ENCODE measurements at places on chromosomes 16 and 17.

GRCh38 chr17:1896243-1897104 lies 66.7 kb downstream of the RPA1 start:
- no peak for DNase-seq

DNA sequence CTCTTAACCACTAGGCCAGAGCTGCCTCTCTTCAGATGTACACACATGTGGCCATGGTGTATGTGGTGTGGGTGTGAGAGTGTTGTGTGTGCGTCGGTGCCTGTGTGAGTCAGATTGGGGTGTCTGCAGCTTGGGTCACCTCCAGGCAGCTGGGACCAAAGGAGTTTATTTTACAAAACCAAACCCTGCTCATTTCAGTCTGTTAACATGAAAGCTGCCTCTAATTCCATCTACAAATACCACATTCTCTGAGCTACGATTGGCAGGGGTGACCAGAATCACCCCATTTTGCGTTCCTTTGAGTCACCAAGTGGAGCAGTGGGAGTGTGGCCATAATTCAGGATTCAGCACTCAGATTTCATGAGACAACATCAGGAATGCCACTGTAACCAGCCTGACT lies 105.3 kb downstream of the IRX5 start:
- no peak for DNase-seq

- DNase-seq, result peak; percentile 86
Measured at GRCh38 chr16:66520406-66521170, 29.3 kb downstream of the TK2 start.

GRCh38 chr17:63932721-63933120 lies 590 bp upstream of the CD79B start:
- no peak for DNase-seq

GRCh38 chr16:11076259-11077018 lies 132.1 kb downstream of the CLEC16A start:
- DNase-seq, result no peak

DNA sequence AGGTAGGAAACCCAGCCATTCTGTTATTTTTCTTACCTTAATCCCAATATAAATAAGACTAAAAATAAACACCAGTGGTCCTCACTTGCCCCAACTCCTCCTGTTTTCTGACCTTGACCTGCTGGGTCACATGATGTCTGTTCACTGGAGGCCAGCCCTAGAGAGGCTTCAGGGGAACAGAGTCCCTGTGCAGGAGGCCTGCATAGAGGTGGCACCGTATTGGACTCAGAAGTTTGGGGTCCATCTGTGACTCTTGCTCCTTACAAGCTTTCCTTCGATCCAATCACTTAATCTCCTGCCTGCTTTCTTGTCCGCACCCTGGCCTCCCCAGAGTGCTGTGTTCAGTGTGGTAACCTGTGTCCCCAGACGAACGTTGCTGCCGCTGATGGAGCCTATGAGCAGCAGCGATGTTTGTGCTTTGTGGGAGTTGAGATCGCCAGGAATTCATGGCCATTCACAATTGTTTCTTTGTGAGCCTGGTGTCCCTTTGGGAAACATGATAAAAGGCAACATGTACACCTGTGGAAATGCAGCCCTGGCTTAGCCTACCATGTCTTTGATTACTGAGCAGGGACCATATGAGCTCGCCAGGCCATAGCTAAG lies 4.7 kb downstream of the IGSF6 start:
- DNase-seq, result no peak

DNA sequence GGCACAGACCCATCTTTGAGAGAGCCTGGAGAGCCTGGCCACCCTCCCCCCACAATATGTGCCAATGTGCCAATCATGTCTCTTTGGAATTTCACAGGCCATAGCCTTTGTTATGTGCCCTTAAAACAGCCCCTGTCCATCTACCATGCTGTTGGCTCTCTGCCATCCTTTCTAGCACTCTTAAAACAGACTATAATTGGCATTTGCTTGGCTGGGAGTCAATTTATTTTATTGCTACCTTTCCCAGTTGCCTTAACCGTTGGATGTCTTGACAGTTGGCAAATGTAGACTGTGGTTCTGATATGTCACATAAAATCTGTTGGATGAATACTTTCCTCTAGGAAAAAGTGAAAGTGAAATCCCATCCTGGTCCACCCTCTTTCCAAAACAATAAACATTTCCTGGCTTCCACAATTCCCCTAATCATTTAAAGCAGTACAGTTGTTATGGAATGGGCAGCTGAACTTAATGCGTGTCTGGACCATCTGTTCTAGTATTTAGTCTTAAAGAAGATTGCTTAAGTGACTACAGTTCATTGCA lies 394.0 kb downstream of the KCNJ2 start:
- no peak for DNase-seq

DNA sequence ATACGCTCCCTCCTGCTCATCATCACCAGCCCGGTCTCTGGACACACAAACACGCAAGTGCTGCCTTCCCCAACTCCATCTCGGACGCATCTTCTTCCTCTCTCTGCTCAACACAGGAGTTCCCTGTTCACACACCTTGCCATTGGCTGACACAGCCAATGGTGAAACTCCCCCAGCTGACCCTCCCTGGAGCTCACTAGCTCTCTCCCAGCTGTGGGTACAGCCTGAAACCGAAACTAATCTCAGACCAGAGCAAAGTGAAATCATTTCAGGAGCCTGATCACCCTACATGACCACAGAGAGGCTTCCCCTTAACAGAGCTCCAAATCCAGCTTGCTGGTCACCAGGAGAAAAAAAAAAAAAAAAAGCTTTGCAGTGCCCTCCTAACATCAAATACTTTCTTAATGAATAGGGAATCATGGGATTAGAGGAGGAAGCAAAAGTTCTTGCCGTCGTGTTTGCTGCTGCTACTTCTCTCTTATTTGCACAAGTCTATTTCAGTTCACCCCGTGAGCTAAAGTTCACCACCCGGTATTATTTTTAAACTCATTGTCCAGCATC lies 8.3 kb downstream of the CUEDC1 start:
- DNase-seq, result peak; percentile 77

DNA sequence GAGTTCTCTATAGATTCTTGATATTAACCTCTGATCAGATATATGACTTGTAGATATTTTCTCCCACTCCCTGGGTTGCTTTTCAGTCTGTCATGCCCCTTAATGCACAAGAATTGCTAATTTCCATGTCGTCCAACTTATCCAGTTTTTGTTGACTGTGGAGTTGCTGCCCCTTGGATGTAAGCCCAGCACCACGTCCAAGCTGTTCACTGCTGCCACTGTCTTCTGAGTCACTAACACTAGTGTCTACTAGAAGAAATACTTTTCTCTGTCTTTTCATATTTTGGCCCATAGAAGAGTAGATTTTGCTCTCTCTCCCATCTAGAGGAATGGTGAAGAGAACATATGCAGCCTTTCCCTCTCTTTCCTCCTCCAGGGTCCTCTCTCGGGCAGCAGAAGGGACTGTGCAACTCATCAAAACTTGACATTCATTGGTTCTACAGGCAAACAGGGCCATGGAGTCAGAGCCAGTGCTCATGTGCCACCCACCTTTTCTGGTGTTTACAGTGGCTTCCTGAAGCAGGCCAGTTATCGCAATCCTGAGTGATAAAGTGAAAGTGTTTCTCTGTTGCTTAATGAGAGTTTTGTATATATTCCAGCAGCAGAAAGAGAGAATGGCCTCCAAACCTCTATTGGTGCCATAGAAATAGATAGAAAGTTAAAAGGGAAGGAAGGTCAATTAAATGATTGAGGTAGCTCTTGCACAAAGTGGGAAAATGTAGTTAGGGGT lies 22.6 kb upstream of the PMP22 start:
- no peak for DNase-seq

DNA sequence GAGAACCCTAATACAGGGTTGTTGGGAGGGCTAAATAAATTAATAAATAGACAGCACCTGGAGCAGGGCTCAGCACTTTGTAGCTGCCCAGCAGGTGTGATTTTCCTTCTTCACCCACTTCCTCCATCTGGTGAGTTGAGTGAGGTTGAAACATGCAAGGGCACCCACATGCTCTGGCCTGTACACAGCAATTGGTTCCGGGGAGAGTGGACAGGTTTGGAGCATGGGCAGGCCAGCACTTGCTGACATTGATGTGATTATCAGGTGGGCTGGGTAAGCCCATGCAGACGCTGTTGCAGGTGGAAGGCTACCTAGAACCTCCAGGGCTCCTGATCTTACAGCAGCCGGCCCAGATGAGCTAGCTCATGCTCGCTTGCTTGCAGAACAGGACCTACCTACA lies 1.3 kb upstream of the MRTFB start:
- DNase-seq, result no peak

DNA sequence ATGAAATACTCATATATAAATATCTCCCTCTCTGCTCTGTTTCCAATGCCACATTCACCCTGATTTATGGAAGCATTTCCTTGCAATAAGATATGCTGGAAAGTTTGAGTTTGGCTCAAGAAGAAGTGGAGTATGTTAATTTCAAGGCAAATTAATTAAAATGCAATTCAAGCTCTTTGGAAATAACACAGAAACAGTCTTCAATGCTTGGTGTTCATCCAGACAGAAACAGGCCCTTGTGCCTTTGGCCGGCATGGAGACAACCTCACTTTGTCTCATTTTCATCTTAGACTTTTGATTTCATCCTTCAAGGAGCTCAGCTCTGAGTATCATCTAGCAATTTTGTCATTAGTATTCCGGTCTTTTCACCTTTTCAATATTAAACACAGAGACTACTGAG lies 210.0 kb downstream of the C16orf95 start:
- DNase-seq, result no peak

- no peak for DNase-seq
Measured at GRCh38 chr16:4892361-4893102, 44.4 kb downstream of the PPL start.

- DNase-seq, result no peak
Measured at GRCh38 chr17:3535253-3535995, 22.2 kb downstream of the TRPV3 start.

DNA sequence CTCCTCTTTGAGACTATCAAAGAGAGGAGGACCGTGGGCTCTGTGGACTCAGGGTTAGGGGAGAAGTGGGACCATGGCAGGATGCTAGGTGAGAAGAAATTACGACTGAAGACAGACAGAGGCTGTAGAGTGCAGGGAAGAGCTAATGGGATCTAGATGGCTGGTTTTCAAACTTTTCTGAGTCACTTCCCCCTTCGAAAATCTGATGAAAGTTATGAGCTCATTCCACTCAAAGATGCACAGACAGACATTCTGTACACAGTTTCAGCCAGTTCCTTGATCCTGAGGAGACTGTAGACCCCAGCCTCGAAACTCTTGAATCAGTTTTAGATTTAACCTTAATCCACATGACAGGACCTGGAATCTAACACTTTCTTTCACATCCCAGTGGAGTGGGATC lies 40.7 kb downstream of the RGS9 start:
- DNase-seq, result no peak

GRCh38 chr17:74055508-74056160 lies 147.8 kb upstream of the RPL38 start:
- no peak for DNase-seq

- no peak for DNase-seq
Measured at GRCh38 chr17:29591146-29591736, 1.7 kb upstream of the ANKRD13B start.

- no peak for DNase-seq
Measured at GRCh38 chr16:24686678-24687077, 42.8 kb upstream of the TNRC6A start.

- no peak for DNase-seq
Measured at GRCh38 chr17:73480740-73481139, 163.5 kb downstream of the SDK2 start.

DNA sequence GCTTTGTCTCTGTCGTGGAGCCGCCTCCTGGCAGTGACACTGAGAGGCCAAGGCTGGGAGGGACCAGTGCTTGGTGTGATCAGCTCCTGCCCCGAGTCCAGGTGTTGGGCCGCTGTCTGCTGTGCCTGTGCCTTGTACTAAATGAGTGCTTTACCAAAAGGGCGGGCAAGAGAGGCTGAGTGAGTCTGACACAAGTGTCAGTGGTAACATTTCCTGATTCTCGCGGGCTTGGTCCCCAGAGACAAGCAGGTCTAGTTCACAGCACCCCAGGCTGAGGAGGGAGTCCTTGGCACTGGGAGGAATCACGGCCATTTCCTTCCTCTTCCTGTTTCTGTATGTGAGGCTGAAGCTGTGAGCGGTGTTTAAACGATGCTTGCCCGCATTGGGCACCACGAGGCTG lies 30.2 kb downstream of the PLD6 start:
- no peak for DNase-seq

- DNase-seq, result no peak
Measured at GRCh38 chr16:29903590-29903989, 3.3 kb downstream of the ASPHD1 start.

DNA sequence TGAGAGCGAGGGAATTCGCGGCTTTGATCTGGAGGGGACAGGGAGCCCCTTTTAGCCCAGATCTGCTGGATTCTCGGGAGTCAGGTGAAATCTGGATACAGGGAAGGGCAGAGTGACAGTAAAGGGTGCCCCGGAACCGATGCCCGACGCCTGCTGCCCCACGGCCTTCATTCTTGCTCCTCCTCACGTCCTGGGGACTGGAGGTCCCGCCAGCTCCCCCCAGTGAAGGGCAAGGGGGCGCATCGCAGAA lies 596 bp downstream of the OR1F1 start:
- peak; percentile 50 for DNase-seq

DNA sequence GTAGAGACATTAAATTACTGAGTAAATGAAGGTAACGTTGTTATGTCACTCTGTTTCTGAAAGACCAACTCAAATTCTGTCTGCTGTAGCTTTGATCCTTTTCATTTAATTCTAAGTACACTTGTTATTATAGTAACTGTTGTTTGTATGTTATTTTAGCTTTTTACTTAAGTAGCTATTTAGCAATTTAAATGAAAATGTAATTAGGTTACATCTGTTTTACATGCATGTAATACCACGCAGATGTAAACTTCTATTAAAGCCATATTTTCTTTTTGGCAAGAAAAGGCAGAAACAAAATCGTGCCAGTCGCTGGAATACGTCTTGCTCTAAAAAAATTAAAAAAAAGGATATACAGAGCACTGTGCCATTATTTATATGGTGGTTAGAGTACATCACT lies 282.8 kb downstream of the FTO start:
- DNase-seq, result no peak

- DNase-seq, result no peak
Measured at GRCh38 chr17:40545660-40546059, 19.6 kb downstream of the CCR7 start.

DNA sequence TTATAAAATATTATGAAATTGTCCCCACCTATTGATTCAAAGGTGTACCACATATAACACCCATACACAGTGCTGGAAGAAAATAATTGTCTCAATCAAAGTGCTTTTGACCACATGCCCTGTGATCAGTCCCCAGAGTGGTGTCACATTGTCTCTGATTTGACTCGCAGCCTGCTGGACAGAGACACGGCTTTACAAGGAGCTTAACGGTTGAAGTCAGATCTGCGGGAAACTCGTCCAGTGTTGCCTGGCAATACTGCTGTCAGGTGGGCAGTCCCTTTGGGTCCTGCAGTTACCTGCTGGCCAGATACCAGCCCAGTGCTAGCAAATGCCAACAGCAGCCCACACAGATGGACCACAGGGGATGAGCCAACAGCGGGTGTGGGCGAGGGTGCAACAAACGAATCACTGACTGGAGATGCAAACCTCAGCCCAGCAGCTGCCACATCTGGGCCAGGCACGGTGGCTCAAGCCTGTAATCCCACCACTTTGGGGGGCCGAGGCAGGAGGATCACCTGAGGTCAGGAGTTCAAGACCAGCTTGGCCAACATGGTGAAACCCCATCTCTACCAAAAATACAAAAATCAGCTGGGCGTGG lies 26.2 kb upstream of the SSTR2 start:
- DNase-seq, result peak; percentile 34

- peak; percentile 90 for DNase-seq
Measured at GRCh38 chr17:62807812-62808575, at the start of gene MARCHF10. TSS of gene MARCHF10 (minus strand) at chr17:62808314. CDS start at chr17:62801735, 6,579 bp downstream.
